Stimulated activated CD4-positive, alpha-beta T cell treated with anti-CD3 and anti-CD28 coated beads, Interleukin-2, amount 100 ng/mL, for 24 hours (primary cell): ENCODE measurements at places on chromosomes 16 and 17.

DNA sequence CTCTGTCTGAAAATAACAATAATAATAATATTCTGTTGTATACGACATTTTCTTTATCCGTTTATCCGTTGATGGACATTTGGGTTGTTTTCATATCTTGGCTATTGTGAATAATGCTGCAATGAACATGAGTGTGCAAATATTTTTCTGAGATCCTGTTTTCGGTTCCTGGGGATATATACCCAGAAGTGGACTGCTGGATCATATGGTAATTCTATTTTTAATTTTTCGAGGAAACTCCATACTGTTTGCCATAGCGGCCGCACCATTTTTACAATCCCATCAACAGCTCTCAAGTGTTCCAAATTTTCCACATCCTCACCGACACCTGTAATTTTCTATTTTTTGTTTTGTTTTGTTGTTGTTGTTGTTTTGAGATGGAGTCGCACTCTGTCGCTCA lies 5.3 kb upstream of the PRSS41 start:
- no peak for DNase-seq

DNA sequence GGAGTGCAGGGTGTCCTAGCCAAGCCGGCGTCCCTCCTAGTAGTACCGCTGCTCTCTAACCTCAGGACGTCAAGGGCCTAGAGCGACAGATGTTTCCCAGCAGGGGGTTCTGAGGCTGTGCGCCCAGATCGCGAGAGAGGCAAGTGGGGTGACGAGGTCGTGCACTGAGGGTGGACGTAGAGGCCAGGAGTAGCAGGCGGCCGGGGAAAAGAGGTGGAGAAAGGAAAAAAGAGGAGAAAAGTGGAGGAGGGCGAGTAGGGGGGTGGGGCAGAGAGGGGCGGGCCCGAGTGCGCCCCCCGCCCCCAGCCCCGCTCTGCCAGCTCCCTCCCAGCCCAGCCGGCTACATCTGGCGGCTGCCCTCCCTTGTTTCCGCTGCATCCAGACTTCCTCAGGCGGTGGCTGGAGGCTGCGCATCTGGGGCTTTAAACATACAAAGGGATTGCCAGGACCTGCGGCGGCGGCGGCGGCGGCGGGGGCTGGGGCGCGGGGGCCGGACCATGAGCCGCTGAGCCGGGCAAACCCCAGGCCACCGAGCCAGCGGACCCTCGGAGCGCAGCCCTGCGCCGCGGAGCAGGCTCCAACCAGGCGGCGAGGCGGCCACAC lies at the start of gene MMP2:
TSS of gene MMP2 (plus strand) at position 372 of the 603 bp plus-strand sequence. CDS start 282 bp downstream, outside the sequence.
- DNase-seq: no peak

DNA sequence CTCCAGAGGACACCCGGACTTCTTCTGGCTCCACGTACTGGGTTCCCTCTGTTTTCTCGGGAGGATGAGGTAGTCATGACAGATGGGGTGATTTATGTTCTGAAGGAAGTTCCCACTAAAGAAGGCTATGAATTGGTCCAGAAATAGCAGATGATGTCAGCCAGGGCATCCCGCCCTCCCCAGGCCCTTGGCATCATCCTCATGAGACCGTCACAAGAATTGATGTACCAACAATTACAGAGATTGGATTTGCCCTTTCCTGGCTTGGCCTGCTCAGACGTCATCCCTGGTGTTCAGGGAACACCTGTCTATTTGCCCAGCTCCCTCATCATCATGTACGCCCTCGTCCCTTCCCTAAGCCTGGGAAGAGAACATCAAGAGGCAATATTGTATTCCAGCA lies 102.8 kb upstream of the CCL1 start:
- DNase-seq: no peak

DNA sequence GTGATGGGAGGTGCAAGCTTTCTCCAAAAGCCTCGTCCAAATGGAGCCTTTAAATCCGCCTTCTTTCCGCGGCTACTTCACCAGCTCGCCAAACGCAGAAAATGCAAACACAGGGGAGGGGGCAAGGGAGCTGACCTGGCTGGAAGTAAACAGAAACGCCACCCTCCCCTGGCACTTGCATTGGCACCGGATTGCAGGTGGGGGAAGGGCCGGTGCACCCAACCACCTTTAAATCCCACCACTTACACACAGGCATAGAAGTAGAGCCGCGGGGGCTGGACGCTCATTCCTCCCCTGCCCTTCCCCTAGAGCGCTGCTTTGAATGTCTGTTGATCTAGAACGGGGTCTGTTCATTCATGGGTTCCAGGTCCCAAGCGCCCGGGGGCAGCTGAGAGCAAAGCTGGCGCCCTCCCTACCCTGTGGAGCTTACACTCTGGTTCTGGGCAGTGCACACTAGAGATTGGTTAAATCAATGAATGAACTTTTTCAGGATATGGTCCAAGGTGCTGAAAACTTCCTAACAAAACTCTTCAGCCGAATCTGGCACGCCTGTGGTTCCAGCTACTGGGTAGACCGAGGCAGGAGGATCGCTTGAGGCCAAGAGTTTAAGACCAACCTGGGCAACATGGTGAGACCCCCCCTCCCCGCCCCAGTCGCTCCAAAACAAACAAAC lies 920 bp upstream of the ZCCHC14 start:
- no peak for DNase-seq

GRCh38 chr17:31908386-31908785 lies 6.9 kb upstream of the UTP6 start:
- DNase-seq: no peak
